Jurkat, Clone E6-1 (cell line): ENCODE measurements at places on chromosomes 1 and 21.

- DNase-seq: no peak
Measured at GRCh38 chr1:36134505-36135329, 9.7 kb upstream of the COL8A2 start.

- DNase-seq: no peak
Measured at GRCh38 chr21:14557413-14557812, 11.3 kb upstream of the SAMSN1 start.

GRCh38 chr1:56123421-56123820 lies 455.9 kb downstream of the PLPP3 start:
- DNase-seq: no peak

DNA sequence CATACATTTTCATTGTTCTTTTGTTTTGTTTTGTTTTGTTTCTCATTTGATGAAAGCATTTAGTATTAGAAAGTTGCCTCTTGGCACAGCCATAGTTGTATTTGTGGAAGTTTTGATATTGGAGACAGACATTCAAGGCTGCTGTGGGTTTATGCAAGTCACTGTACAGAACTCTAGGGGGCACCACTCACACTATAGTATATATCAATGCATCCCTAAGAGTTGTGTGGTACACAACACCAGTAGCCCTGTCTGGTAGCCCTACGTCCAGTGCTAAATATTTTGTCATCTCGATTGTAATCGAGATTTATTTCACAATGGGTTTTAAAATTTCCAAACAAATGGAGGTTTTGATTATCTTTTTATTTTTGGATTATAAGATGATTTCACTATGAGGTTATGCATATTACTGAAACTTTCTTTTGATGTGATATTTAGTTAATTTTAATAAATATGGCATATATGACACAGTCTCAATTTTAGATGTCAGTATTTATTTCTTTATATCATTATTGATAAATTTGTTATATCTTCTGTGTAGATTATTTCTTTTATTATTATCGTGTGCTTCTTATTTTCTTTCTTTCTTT lies 112.2 kb downstream of the NR5A2 start:
- DNase-seq: peak; percentile 57

DNA sequence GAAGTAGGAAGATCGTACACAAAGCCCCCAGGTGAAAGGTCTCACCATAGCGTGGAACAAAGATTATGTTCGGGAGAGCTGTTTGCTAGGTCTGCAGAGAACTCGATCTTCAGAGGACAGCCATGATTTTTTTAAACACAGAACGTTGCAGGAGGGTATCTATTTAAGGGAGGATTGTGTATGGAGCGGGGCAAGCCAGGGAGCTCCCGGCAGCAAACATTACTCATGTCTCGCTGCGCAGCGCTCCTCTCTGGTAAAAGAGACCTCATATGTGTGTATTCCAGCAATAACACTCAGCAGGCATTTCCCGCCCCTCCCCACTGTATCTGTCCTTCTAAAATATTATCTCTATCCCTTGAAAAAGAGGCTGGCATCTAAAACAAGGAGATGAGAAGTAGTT lies 2.7 kb downstream of the GLIS1 start:
- DNase-seq: no peak

- no peak for DNase-seq
Measured at GRCh38 chr1:175009532-175009931, 9.8 kb downstream of the CACYBP start.

DNA sequence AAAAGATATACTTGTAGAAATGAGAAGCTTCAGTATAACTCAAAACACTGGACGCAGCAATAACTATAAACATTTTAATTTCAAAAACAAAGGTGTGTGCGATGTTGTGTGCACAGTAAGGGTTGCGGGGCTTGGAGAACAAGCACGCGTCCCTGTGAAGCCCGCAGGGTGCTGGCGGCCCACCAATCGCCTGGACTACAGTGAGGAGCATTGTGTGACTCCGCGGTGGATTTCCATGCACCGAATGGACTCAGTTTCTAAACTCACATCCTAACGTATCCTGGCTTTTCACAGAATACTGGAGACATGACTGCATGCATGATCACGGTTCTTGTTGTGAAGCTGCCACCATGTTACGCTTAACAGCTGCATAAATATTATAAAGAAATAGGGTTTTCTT lies 33.0 kb downstream of the NTPCR start:
- DNase-seq: no peak

GRCh38 chr21:31460980-31461379 lies 116.9 kb upstream of the TIAM1 start:
- DNase-seq: no peak

DNA sequence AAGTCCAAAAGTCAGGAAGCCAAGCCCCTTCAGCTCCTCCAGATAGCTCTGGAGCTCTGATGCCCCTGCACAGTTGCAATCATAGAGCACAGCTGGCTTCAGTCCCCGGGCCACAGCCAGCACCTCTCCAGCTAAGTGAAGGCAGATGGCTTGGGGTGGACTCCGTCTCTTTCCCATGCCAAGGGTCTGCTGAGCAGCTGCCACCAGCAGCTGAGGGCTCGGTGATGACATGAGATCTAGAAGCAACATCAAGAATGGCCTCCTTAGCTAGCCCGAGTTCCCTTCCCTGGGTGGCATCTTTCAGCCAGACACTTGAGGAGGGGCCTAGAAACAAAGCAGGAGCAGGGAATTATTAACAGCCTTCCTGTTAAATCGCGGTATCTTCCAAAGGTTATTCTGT lies 973 bp downstream of the C1orf74 start:
- no peak for DNase-seq

DNA sequence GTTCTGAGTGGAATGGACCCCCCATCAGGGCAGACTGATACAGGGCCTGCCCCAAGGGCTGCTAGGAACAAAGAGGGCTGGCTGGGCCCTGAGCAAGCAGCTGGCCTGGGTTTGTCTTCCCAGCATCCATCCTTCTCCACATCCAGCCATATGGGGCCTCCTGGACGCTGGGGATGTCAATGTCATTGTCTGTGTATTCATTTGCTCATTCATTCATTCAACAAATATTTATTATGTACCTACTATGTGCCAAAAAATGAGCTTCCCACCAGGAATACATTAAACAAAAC lies 15.6 kb upstream of the ECE1 start:
- DNase-seq: no peak

DNA sequence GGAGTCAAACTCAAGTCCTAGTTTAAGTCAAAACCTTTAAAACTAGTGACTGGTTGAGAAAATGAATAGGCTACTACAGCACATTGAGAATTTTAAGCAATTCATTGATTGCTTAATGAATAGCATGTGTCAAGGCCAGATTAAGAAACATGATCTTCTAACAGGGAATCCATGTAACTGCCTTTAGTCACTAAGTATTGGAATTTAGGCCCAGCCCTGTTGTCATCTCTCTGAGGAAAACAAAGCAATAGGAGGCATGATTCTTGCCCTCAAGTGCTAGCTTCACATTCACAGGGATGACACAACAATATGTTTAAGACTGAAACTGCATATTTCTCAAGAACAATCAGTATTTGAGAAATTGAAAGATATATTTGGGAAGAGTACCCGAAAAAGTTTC lies 70.0 kb upstream of the PTGS2 start:
- no peak for DNase-seq

- no peak for DNase-seq
Measured at GRCh38 chr1:163084330-163084729, 15.2 kb downstream of the RGS4 start.

DNA sequence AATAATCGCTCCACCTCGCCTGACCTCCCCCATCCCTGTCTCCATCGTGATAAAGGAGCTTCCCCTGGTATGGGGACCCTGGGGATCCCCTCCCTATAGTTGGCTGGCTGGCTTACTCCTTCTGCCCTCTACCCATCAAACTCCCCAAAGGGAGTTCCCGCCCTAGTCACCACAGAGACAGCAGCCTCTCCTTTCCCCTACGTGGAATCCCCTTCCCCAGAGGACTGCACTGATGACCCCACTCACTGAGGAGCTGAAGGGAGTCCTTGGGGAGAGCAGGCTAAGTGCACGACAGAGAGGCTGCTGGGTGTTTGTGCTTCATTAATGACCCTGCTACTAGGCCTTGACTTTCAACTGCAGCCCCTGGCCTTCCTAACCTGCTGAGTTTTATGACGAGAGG lies 1.9 kb downstream of the CADM3 start:
- no peak for DNase-seq

DNA sequence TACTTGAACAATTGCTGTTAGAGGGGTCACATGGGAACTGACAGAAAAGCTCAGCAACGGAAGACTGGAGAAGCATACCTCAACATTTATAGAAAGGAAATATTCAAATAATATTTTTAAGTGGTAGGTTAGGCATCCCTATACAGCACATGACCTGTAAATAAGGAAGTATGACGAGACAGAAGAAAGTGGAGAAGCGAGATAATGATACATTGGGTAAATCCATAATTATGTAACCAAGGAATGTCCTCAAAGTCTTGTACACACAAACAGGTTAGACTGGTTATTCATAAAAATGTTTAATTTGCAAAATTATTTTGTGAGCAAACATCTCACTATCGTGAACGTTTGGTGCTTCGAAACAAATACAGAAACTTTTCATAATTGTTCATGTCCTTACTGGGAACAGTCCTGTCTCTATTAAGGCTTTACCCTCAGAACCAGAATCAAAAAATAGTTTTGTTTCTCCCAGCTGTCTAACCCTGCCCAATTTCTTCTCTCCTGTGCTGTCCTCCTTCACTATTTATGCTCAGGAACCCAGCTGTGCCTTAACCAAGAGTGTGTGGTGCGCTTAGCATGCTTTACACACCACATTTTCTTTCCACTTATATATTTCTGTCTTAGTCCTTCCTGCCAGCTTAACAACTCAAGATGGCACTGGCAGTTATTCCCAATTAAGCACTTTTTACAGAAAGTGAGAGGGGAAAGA lies 10.2 kb downstream of the KMO start:
- no peak for DNase-seq

DNA sequence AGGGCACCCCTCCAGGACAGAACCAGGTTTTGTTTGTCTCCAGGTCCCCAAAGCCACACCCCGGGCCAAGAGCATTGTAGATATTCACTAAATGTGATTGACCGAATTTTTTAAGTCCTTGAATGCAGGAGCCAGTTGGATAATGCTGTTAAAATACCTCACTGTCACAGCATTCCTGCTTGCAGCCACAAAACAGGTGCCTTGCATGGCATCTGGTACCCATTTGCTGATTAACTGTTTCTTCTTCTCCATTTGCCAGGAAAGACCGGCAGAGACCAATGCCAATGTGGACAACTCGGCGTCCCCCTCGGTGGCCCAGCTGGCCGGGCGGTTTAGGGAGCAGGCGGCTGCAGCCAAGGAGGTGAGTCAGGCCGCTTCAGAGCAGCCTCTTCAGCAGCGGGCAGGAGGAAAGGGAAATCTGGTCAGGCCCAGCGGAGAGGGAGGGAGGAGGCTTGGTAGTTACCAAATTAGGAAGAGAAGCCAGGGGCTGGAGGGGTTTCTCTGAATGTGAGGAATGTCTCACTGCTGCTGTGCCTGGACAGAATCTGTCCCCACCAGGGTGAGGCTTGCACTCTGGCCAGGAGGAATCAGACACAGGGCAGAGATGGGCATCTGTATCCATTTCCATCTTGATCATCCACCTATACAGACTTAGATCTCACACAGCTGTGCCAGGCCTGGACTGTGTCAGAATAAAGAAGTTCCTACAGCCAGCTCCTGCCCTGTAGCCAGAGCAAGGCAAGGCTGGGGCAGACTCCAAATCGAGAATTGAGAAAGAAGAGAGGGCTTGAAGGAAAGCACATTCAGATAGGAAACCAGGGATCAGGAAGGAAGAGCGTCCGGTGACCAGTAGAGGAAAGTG lies 37.9 kb upstream of the MPZL1 start:
- no peak for DNase-seq

DNA sequence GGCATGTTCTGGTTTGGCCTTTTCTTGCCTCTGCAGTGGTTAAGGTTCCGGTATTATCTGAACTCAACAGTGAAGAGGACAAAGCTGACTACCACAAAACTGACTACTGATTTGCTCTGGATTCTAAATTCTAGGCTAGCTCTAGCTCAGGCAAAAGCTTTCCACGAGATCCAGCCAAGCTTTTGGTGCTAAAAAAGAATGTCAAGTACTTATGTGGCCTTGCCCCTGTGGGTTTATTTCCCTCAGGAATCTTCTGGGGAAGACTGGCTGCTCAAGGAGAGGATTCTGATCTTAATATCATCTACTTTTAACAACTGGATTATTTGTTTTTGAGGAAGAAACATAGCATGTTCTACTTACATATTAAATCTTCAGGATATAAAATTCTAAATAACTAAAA lies 26.1 kb upstream of the MTMR11 start:
- DNase-seq: no peak

DNA sequence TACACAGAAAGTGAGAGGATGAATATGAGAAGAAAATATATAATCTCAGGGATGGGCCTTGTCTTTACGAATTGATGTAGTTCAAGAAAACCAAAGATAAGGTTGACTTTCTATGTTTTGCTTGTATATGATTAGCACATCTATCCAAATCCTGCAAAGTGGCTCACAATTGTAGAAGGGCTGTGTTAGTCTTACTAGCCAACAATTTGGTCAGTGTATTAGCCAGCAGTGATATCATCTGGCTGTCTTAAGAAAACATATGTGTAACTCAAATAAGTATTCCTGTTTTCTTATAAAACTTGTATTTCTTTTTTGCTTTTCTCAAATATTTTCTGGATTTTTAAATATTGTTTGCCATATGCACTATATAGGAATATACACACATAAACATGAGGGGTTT lies 5.5 kb downstream of the SDCCAG8 start:
- DNase-seq: no peak

DNA sequence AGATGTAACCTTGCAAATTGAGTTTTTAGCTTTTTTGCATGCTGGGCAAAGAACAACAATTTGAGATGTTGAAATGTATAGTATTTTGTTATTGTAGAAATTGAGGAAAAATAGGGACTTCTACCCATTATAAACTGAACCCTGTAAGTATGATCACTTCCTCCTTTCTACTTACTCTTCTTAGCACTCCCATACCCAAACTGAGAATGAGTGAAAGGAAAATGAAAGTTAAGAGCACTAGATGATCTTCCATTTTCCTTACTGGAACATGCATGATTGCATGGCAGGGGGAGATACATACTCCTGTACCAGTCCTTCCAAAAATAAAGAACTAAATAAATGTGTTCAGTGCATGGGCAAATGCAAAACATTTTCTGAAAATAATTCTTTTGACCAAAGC lies 107.4 kb upstream of the KIAA1614 start:
- DNase-seq: no peak

- DNase-seq: no peak
Measured at GRCh38 chr1:34918977-34919561, 10.4 kb downstream of the DLGAP3 start.

DNA sequence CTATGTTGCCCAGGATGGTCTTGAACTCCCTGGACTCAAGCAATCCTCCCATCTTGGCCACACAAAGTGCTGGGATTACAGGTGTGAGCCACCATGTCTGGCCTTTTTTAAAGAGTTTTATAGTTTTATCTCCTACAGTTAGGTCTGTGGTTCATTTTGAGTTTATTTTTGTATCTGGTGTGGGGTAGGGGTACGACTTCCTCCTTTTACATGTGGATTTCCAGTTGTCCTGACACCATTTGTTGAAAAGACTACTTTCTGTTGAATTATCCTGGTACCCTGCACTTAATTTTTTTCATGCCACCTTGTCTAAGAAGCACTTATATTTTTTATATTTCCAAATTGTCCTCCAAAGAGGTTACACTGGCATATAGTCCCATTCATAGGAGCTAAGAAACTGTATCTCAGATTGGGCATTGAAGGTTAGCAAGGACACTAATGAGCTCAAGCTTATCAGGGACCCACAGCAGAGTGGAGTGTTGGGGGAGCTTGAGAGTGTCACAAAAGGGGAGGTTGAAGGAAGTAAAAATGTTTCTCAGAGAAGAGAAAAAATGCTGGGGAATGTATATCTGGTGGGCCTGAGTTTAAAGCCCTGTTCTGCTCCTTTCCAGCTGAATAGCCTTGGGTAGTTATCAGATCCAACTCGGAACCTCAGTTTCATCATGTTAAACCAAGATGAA lies 23.4 kb upstream of the MEF2D start:
- no peak for DNase-seq
